NCI-H1048 (cell line): ENCODE measurements at places on chromosomes 11 and 22.

- DNase-seq, result no peak
Observed at GRCh38 chr22:32932176-32932575, 126.0 kb downstream of the SYN3 start.

GRCh38 chr11:68855205-68855981 lies 13.7 kb upstream of the CPT1A start:
- no peak for DNase-seq

- no peak for DNase-seq
Observed at GRCh38 chr11:60813324-60813723, 28.2 kb downstream of the MS4A10 start.

GRCh38 chr11:3133261-3134217 lies 31.6 kb downstream of the OSBPL5 start:
- DNase-seq, result no peak

DNA sequence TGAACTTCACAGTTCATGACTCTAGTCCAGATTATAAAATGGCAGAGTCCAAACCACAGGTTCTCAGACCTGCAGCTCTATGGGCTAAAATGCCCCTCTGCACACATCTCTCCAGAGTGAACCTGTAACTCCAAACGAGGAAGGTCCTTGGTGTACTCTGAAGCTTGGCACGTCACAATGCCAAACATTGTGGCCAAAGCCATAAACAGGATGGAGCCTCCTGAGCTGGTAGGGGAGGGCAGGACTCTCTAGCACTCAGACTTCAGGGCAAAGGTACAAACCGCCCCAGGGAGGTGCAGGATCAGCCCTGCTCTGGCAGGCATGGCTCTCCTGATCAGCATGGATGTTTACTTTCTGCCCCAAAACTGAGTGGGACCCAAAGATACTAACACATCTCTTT lies 2.3 kb downstream of the SCUBE2 start:
- no peak for DNase-seq

DNA sequence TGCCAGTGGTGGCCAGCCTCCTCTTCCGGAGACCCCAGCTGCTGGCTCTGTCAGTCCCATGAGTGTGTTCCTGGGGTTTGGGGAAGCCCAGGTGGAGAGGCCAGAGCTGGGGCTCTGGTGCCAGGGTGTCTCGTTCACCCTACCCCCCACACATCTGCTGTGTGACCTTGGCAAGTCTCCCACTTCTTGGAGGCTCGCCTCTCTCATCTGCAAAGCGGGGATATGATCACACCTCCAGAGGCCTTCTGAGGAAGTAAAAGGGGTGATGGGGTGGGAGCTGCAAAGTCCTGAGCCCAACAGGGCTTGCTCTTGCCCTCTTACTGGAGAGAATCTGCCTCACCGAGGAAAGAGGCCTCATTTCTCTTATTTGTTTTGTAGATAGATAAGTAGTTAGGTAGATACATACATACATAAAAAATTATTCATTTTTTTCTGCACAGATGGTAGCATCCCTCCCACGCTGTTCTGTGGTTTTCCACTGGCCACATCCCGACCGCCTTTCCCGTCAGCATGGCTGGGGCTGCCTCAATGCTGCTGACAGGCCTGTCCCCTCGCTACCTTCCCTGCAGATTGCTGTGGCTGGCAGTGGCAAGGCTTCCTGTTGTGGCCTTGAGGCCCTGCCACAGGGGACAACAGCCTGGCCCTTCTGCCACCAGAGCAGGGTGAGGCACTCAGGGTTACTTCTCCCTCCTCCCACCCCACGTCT lies 23.9 kb downstream of the MYO7A start:
- DNase-seq, result no peak

DNA sequence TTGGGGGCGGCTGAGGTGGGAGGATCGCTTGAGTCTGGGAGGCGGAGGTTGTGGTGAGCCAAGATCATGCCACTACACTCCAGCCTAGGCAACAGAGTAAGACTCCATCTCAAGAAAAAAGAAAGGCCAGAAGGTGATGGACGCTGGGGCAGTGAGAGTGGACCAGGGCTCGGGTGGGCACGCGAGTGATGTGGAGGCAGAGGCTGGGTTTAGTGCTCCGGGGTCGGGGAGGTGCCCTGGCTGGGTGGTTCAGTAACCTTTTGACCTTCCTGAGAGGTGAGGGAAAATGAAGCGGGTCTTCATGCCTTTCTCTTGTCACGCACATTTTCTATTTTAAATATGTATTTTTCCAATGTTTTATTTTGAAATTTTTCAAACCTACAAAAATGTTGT lies 45.1 kb downstream of the ST14 start:
- DNase-seq, result no peak

DNA sequence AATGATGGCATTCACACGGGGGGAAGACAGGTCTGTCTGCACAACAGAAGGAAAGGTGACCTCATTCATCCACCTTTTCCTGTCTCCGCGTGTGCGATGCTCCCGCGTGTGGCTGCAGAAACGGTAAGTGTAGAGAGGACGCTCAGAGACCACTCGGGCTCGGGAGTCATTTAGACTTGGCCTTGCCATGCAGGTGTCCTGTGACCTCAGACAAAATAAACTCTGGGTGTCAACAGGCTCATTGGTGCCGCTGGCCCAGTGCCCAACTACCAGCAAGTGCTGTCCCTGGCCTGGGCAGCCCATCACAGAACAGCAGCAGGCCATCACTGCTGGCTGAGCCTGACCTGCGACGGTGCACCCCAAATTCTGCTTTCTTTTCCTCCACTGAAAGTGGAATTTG lies 48.1 kb upstream of the ARFGAP3 start:
- no peak for DNase-seq

GRCh38 chr22:49514641-49515040 lies 313.0 kb downstream of the BRD1 start:
- DNase-seq, result no peak

GRCh38 chr22:37971475-37972434 lies 12.6 kb downstream of the SOX10 start:
- no peak for DNase-seq

- no peak for DNase-seq
Observed at GRCh38 chr11:72244060-72244360, at the start of gene PHOX2A. PHOX2A (minus strand) TSS chr11:72244176; CDS start chr11:72244004, 172 bp downstream.

GRCh38 chr11:88544656-88545280 lies 207.2 kb upstream of the CTSC start:
- DNase-seq, result no peak

DNA sequence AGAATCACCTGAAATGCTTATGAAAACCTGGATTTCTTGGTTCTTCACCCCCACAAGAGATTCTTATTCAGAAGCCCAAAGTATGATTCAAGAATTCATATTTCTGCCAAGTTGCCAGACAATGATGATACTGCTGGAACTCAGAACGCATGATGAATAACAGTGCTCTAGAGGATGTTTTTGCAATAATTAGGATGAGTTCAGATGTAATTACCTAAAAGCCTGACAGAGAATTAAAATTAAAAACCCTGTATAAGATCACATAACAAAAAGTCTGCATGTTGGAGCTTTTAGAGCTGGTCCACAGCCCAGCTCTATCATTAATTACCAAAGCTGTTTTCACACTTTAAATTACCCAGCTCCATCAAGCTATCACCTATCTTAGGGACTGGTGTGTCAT lies 211.8 kb downstream of the LUZP2 start:
- DNase-seq, result no peak
